SHP77 treated with DMSO at 0.1 percent for 48 hours (cell line): ENCODE measurements at places on chromosomes 4 and X.

DNA sequence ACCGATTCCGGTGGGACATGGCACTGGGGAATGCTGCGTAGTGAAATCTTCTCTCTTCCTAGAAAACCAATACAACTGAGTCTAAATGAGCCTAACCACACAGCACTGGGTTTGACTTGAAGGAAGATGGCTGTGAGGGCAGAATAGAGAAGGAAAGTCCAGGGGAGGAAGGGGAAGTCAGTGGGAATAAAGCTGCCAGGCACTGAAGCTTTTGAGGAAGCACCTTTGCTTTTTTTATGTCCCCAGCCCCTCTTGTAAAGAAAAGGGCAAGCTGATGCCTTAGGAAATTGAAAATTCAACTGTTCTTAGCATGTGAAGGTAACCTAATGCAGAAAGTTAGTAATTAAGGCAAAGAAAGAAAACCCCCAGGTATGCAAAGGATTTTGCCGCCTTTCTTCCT, 20.6 kb downstream of the MED28 start:
- no peak for DNase-seq

GRCh38 chr4:36385951-36386571, 104.6 kb downstream of the DTHD1 start:
- no peak for DNase-seq

- no peak for DNase-seq
Observed at GRCh38 chr4:156512622-156513021, 459.0 kb downstream of the PDGFC start.

- no peak for DNase-seq
Observed at GRCh38 chrX:97490656-97491055, 606.9 kb downstream of the RPA4 start.

DNA sequence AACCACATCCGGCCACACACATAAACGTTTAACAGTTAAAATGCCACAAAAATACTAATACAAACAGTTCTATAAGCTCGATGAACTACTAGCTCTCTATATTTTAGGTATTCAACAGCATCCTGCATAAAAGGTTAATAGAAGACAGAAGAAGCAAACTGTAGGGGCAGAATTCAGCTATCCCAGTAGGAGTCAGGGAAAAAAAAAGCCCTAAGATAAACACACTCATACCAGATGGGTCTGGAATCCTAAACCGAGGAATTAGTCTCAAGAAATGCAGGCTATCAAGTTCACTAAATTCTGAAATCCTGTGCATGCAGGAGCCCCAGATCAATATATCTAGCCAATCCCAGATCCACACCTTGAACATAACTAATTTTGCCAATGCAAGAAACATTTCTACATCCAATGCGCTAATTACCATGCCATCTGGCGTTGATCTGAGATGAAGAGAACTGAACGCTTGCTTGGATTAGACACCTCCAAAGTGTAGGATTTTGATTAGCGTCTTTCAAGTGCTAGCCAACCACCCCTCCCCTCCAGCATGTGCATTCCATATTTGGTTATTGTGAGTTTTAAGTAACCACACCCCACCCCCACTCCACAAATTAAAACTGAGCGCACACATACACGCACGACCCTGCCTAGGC, 512.2 kb upstream of the INTU start:
- no peak for DNase-seq

DNA sequence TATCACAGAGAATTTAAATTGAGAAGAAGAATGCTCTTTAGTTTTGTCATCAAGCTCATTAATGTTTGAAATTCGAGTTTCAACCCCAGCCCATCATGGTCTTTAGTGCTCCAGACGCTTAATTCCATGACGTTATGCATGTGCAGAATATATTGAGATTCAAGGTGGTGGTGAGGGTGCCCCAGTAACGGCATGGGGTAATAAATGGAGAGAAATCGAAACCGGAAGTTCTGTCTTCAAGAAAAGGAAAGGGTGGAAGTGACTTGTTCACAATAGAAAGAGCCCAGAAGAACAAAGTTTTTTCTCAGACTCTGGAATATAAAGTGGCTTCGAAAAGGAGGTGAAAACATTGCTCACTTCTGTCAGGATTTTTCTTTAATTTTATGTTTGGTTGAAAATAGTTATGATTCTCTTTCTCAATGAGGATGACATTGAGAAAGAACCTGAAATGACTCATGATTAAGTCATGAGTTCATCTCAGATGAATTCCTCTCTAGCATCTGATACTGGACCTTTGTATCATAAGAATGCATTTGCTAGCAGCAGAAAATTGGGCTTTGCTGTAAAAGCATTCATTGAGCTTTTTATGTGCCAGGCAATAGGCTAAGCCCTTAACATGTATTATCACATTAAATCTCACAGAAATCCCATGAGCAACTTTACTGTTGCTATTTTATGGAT, 779 bp upstream of the DDX60L start:
- no peak for DNase-seq

GRCh38 chr4:53906606-53907190, 157.7 kb downstream of the CHIC2 start:
- peak; percentile 42 for DNase-seq

DNA sequence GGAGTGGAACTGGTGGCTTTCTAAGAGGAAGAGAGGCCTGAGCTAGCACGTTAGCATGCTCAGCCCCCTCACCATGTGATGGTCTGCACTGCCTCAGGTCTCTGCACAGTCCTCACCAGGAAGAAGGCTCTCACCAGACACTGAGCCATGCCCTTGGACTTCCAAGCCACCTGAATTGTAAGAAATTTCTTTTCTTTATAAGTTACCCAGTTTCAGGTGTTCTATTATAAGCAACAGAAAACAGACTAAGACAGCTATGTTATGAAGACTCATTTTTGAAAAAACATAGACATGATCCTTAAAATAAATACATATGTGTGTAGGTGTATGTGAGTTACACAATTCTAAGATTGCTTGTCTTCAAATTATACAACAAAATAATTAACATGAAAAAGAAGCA, 74.7 kb downstream of the CEP44 start:
- no peak for DNase-seq

DNA sequence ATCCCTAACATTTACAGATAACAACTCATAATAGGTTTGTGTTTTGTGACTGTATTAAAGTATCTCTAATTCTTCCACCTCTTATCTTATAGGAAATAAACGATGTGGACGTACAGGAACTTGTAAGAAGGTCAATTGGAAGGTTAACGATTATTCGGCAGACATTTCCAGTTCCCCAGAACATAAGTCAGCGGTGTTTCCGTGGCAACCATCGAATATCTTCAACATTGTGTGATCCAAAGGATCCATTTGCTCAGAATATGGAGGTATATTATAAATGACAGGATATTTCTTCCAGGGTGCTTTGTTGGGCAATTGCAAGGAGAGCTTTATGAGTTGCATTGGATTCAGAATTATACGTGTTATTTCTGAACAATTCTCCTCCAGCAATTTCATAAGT, 611.9 kb upstream of the ATOH1 start:
- no peak for DNase-seq

GRCh38 chrX:115616943-115617563, 56.1 kb downstream of the PLS3 start:
- DNase-seq = no peak

DNA sequence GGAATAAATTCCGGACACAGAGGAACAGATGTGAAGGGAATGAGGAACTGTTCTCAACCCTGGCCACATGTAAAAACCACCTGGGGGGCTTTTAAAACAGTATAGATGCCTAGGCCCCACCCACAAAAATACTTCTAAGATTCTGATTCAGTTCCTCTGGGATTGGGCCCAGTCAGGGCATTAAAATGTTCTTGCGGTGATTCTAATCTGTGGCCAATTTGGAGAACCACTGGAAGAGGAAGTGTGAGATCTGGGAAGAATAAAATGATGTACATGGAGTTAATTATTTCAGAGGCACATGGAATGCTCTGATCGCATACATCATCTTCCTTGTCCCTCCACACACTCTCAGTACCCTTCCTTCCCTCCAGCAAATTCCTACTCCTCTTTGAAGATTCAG, 192.2 kb downstream of the APBB2 start:
- no peak for DNase-seq

GRCh38 chr4:169098532-169098931, 88.5 kb upstream of the CBR4 start:
- DNase-seq = no peak

DNA sequence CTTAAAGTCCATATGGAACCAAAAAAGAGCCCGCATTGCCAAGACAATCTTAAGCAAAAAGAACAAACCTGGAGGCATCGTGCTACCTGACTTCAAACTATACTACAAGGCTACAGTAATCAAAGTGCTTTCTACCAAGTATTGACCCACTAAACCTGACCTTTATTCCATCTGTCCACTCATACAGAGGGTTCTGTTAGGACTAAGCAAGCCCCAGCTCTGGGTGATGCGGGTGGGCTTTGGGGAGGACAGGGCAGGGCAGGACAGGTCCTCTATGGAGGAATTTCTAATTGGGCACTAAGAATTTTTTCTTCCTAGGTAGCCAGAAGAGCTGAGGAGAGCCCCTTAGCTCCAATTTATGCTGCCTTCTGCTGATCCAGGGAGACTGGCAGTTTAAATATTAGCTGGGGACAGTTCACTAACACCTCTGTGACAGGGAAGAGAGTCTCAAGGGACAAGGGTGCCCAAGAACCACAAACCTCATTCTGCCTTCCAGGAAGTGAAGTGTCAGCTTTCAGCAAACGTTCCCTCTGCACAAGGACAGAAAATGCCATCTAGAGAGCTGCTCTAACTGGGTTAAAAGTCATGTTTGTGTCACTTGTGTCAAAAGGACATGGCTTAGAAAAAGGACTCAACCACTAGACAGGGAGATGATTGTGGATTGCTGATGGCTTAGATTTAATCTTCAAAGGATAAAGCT, 143.2 kb downstream of the KIT start:
- DNase-seq = no peak
